ENCODE measurements at places on chromosomes 6 and 20.

DNA sequence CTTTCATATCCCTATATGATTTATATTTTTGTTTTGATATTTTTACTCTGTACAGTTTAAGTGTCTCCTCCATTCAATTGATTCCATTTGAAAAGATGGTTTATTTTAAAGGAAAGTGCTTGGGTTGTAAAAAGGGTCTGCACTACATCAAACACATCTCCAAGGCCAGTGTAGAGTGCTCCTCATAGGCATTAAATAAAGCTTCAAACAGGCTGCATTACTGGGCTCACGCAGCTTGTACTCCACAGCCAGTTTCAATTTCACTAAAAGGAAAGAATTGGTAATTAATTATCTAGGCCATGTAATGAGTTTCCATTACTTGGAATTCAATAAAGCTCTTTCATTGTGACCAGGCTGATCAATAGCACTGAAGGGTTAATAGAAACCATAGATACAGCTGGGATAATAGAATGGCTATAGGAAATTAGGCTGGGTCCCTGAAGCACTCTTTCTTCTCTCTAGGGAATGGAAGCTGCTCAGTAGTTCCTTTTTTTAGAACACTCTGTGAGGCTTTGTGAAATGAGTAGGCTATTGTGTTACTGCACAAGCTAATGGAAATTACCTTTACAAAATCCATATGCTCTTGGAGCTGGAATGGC lies 442.2 kb downstream of the RNF144B start:
- peak; percentile 84 for DNase-seq

DNA sequence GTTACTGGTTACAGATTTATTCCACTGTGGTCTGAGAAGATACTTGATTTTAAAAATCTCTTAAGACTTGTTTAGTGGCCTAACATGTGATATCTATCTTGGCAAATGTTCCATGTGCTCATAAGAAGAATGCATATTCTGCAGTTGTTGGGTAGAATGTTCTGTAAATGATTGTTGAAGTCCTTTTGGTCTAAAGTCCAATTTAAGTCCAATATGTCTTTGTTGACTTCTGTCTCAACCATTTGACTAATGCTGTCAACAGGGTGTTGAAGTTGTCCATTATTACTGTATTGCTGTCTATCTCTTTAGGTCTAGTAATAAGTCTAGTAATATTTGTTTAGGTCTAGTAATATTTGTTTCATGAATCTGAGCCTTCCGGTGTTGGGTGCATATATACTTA lies 387.8 kb upstream of the RUNX2 start:
- DNase-seq = no peak

- no peak for DNase-seq
Measured at GRCh38 chr6:116190550-116190949, 63.3 kb downstream of the TSPYL4 start.

GRCh38 chr6:7693827-7694226 lies 32.1 kb upstream of the BMP6 start:
- DNase-seq = no peak

DNA sequence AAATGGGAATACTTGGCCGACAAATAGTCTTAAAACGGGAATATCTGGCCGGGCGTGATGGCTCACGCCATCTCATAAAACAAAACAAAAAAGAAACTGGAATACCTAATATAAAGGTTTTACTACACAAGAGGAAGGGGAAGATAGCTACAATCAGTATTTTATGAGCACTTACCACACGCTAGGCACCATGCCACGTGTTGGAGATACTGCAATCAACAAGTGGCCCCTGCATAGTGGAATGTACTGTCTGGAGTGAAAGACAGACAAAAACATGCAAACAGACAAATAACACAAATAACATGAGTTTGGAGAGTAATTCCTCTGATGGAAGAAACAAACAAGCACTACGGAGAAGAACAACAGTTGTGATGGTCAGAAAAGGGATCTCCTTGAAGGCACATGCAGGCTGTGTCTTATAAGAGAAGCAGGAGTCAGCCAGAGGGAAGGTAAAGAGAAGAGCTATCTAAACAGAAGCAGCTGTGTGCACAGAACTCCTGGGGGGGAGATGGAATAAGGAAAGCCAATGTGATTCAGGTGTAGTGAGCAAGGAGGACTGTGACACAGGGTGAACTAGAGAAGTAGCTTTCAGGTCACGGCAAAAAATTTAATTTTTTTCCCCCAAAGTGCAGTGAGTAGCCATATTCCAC lies 39.1 kb upstream of the AKIRIN2 start:
- DNase-seq = no peak

- no peak for DNase-seq
Measured at GRCh38 chr6:33976437-33977360, 169.2 kb downstream of the GRM4 start.

- no peak for DNase-seq
Measured at GRCh38 chr20:57429580-57430200, 38.5 kb downstream of the RBM38 start.

DNA sequence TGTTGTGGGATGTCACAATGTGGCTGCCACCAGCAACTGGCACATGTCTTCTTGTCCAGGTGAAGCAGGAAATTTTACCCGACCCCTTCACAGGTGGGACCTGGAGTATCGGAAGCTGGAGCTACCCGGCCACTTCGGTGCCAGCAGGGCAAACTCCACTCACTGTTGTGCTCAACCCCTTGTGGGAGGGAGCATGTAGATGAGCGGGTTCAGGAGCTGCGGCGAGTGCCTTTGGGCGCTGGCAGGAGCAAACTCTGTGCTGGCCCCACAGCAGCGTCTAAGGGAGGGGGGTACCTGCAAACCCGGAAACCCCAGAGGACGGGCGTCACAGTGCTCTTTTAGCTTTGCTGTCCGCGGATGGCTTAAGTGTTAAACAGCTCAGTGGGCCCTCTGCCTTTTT lies 20.7 kb upstream of the SULF2 start:
- no peak for DNase-seq

DNA sequence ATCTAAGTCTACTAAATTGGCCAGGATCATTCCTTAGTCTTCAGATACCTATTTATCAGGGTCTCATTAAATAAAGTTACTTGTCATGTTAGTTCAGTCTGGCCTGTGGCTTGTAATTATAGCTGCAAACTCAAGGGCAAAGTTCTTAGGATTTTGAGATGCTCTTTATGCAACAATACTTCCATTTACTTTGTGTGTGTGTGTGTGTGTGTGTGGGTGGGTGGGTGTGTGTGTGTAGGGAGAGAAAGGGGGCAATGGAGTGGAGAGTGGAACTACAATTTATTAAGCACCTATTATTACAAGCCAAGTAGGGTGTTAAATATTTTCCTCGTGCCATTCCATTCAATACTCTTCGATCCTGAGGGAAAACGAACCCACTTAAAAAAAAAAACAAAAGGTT lies 17.7 kb upstream of the TBC1D20 start:
- no peak for DNase-seq

DNA sequence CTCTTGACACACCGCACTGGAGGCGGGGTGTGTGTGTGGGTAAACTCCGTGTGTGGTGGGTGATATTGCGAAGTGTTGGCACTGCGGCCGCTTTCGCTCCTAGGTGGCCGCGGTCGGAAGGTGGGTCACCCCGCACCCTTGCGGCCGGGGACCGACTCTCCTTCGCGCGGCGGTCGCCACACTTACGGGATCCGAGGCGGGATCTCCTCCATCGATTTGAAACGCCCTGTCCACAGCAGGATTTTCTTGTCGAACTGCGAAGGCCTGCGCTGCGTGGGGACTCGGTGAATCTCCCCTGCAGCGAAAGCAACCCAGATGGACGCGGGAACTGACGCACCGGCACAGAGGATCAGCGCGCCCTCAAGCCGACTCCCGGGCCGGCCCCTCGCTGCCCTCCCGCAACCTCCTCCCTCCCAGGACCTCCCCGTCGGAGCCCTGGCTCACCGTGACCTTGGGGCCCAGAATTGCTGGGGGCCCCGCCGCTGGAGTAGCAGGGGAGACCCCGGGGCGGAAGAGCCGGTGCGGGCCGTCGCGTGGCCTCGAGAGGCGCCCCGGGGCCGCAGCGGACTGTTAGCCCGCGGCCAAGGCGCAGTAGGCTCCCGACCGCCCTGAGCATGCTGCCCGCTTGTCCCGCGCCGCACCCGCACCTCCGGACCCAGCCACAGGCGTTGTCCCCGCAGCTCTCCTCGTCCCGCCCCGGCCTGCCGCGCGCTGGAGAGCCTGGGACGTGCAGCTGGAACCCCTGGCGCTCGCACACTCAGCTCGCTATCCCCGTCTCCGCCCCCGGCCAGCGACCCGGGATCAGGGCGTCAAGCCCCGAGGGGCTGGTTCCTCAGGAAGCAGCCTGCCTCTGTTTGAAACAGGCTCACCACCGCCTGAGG lies at the start of gene FAM162B:
Gene FAM162B (minus strand): TSS at position 759 of the 881 bp plus-strand sequence. CDS start 143 bp downstream, at position 616.
- DNase-seq = peak; percentile 31

DNA sequence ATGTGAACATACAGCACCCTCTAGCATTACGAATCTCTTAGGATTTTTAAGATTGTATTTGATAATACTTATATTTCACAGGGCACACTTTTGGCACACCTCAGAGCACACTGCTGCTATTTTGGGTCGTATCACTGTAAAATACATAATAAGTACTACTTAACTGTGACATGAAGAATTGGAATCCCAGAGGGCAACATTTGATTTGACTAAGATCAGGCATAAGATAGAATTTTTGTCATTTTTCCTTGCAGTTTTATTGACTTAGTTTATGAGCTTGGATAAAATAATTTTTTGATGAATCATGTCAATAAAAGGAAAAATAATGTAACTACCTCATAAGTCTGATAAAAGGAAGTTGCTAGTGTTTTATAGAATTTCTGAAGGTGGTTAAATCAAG lies 22.4 kb downstream of the MRS2 start:
- no peak for DNase-seq

- DNase-seq = no peak
Measured at GRCh38 chr6:135096403-135097130, 41.9 kb upstream of the HBS1L start.

DNA sequence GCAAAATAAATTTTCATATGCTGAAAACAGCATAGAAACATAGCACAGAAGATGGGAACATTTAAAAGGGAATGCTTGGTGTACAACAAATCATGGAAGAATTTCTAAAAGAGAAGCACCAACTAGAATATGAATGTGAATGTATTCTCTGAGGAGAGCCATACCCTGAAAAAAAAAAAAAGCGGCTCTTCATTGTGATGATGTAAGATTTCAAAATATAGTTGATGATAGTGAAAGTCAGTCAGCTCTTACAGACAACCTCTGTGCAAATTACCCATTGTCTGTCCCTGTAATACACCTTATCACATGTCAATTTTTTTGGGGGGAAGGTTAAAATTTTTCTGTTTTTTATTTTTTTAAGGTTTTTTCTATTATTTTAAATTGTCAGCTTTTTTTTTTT lies 58.6 kb upstream of the PTCHD4 start:
- no peak for DNase-seq

GRCh38 chr6:45078432-45078831 lies 249.7 kb upstream of the RUNX2 start:
- no peak for DNase-seq

- DNase-seq = no peak
Measured at GRCh38 chr20:19964289-19965265, 52.6 kb upstream of the NAA20 start.

DNA sequence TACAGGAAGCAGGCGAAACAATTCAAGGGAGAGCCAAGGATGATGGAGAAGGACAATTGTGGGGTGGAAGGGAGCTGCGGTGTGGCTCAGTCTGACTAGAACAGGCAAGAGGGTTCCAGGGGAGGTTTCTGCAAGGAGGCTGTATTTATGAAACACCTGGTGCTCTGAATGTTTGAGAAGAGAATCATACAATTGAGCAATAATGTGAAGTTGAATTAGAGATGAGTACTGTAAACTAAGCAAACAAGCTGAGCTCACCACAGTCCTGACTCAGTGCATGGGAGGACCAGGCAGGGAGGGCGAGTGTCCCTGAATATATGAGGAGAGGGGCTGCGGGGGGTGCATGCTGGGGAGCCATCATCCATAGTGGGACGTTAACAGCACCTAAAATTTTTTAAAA lies 279.7 kb downstream of the KIF16B start:
- DNase-seq = no peak

- DNase-seq = no peak
Measured at GRCh38 chr20:8156235-8157079, 24.4 kb downstream of the PLCB1 start.

- DNase-seq = no peak
Measured at GRCh38 chr6:10363911-10364310, 51.0 kb downstream of the TFAP2A start.

- DNase-seq = no peak
Measured at GRCh38 chr6:4352731-4353130, 217.4 kb upstream of the ECI2 start.

GRCh38 chr6:125206389-125206788 lies 52.8 kb downstream of the TPD52L1 start:
- DNase-seq = no peak

GRCh38 chr20:63751471-63752271 lies 12.1 kb downstream of the SLC2A4RG start:
- DNase-seq = no peak

GRCh38 chr6:722608-723007 lies 29.7 kb upstream of the EXOC2 start:
- no peak for DNase-seq

GRCh38 chr20:561437-562231 lies 18.0 kb upstream of the CSNK2A1 start:
- DNase-seq = peak; percentile 81

GRCh38 chr6:122530440-122531046 lies 58.9 kb upstream of the SERINC1 start:
- DNase-seq = peak; percentile 35

- DNase-seq = no peak
Measured at GRCh38 chr6:137685798-137686375, 181.2 kb upstream of the TNFAIP3 start.

- DNase-seq = peak; percentile 76
Measured at GRCh38 chr6:76230711-76231110, 158.2 kb upstream of the IMPG1 start.

DNA sequence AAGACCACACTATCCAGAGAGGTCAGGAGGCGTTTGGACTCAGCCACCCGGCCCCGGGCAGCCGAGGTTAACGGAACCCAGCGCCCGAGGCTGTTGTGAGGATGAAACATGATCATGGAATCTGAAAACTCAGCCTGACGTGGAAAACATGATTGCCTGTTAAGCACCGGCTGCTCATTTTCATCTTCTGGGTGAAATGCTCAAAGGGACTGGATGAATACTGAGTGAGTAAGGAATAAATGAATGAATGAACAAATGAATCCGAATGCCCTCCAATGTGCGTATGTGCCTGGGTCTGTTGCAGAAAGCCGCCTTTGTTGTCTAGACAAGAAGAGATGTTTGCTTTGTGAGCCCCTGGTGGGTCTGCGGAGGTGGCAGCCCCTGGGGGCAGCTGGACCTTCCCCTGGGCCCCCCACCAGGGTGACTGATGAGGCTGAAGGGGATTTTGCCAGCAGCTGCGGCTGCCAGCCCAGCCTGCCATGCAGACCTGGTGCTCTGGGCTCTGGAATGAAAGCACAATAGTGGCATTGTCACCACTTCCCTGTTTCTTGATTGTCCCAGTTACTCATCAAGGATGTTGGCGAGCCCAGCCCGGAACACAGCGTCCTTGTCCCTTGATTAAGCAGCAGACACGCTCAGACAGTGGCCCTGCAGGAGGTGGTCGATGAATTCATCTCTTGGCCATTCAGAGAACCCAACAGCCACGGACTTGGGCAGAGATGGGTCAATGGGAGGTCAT lies 211.1 kb downstream of the ANKRD60 start:
- no peak for DNase-seq

- no peak for DNase-seq
Measured at GRCh38 chr20:5024982-5025381, 23.7 kb upstream of the SLC23A2 start.

Data from NCI-H524 (cell line).